NCI-H2171 treated with DMSO at 0.1 percent for 48 hours (cell line): ENCODE measurements at places on chromosomes 1 and 21.

DNA sequence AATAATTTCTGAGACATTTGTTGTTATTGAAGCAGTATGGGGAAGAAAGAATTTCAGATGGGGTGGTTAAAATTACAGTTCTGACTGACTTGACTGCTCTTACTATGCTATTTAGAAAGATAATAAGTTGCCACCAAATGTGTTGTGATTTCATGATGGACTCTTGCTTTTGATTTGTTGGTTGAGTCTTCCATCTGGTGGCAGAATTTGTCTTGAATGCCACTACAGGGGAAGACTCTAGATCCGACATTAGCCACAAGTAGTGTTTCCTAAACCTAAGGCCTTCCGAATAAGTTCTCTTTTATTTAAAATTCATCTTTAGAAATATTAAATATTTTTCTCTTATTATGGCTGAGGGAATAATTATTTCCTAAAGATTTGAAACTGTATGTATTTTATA, 190.9 kb upstream of the ADGRL4 start:
- DNase-seq = no peak

DNA sequence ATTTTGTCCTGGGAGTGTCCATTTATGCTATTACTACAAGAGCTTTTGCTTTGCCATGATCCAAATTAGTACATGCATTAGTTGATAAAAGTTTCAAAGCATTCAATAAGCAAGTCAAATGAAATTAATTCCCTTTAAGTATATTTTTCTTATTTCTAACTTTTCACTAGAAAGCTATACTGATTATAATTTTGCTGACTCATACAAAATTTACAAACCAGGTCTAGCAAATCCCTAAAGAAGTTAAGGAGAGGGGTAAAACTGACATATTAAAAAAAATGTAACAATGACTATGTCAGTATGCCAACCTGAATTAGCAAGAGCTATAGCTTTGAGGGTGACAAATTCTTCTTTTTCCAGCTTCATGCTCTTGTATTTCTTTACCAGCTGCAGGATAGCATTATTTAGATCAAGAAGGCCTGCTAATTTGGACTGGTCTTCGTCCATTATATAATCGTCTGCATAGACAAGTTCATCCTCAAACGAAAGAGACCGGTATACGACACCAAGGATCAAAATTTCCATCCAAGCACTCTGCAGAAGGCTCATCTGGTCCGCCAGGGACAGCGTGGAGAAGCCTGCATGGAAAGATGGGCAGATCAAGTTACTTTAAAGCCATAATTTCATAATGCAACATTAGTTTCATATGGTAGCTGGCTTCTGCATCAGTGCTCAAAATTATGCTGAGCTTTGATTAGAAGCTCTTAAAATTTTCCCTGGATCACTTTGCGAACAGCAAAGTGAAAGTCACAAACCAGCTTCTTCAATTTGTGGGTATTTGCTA, 95.8 kb upstream of the USH2A start:
- DNase-seq = peak; percentile 90

DNA sequence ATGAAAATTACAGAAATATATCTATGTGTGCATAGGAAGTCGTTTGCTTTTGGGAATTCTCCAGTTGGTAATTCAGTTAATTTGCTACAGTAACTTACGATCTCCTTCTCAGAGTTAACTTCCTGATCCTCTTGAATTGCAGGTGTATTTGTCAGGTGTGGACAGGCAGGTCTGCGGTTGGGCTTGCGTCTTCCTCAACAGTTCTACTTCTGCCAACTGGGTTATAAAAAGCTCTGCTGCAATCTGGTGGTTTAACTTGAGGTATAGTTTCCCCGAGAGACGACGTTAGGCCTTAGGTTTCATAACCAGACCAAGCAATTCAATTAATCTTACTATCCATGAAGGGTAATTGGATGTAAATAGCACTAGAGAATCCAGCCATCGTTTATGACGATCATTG, 88.2 kb downstream of the GABPA start:
- no peak for DNase-seq

DNA sequence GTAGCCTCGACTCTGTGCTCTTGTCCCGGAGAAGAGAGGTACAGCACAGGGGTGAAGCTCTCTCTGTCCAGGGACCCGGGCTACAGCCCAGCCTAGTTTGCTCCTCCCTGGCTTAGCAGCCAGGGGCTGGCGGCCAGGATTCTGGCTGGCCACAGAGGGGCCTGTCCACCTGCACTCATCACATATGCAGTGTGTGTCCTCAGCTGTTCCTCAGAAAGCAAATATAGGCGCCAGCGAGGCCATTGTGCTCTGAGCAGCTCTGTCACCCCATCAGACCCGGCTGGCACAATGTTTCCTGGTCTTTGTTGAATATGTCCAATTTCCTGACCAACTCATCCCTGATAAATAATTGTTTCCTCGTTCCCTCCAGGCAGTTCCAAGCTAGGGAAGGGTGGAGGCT, 28.5 kb downstream of the KCND3 start:
- no peak for DNase-seq

DNA sequence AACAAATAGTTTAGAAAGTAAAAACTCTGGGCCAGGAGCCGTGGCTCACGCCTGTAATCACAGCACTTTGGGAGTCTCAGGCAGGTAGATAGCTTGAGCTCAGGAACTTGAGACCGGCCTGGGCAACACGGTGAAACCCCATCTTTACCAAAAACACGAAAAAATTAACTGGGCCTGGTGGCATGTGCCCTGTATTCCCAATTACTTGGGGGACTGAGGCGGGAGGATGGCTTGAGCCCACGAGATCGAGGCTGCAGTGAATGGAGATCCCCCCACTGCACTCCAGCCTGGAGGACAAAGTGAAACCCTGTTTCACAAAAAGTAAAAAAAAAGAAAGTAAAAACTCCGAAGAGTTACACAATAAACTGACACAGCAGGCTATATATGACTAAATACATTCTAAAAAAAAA, 10.6 kb downstream of the CEP170 start:
- no peak for DNase-seq

GRCh38 chr1:4594286-4594991, 60.0 kb upstream of the AJAP1 start:
- no peak for DNase-seq

GRCh38 chr1:163442895-163443294, 121.1 kb downstream of the NUF2 start:
- no peak for DNase-seq

GRCh38 chr21:33815143-33815707, 100.4 kb downstream of the ATP5PO start:
- no peak for DNase-seq

DNA sequence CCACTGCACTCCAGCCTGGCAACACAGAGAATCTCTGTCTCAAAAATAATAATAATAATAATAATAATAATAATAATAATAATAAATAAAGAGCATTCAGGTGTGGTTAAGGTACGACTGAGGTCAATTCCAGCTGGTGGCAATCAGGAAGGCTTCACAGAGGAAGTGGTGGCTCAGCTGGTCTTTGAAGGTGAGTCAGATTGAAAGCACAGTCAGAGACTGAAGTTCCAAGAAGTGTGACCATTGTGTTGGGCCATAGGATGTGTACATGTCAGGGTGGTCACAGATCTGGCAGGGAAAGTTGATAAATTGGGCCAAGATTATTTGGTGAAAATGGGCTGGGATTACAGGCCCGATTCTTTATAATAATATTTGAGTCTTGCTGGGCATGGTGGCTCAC, 31.0 kb upstream of the MED18 start:
- no peak for DNase-seq

- DNase-seq = no peak
These were observed 9.8 kb downstream of the ITSN1 start for GRCh38 chr21:33651965-33652680.

DNA sequence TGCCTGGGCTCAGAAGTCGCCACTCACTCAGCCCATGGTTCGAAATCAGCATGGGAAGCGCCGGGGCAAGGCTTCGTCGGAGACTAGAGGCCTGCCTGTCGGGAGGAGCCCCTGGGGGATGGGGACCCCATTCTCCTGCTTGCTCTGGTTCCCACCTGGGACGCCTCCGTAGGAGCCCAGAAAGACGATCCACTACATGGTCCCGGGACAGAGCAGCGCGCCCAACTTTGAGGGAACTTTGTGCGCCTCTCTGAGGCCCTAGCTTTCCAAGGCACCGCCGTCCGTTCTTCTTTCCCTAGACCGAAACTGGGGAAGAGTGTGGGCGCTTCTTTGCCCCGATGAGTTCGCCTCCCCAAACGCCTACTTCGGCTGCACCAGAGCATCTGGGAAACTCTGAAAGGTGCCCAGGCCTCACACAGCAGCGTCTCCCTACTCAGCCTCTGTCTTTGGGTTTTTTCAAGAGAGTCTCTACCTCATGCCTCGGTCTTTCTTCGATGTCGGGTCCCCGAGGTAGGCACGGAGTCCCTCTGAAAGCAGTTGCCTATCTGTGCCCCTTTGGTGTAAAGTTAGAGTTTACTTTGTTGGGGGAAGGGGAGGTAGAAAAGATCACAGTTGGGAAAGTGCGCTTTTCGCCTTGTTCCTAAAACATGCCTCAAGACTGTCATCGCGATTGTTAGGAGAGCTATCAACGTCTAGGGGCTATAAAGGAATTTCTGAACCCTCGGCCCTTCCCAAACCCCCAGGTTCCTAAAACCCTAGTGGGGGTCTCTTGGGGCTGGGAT, 14.0 kb downstream of the NR5A2 start:
- no peak for DNase-seq
